ENCODE measurements at places on chromosomes 11 and 22.

DNA sequence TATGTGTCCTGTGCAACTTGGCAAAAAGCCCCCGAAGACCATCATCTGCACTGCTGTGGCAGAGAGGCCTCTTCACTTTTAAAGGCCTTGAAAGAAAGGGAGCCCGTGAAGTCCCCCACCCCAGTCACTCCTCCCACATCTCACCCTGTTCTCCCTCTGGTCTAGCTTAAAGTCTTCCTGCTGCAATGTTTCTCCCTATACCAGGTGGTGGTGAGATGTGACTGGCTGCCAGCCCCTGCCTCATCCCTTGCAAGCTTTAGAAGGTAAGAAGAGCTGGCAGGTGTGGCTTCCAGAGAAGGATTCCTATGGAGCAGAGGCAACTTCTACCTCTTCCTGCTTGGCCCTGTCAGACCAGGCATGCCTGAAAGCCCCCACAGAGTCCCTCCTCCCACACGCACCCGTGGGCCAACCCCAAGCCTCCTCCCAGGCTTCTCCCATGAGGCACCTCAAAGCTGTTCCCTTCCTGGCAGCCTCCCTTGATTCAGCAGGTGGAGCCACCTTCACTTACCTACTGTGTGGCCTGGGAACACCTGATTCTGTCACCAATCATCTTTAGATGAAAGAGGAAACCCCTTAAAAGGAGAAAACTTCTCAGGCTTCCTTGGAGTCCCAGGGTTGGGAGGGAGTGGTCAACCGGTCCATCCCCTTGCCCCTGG, 4.0 kb upstream of the TRIM29 start:
- no peak for DNase-seq

- DNase-seq = peak; percentile 17
These were observed 55.0 kb upstream of the ZC3H12C start for GRCh38 chr11:110038201-110038600.

DNA sequence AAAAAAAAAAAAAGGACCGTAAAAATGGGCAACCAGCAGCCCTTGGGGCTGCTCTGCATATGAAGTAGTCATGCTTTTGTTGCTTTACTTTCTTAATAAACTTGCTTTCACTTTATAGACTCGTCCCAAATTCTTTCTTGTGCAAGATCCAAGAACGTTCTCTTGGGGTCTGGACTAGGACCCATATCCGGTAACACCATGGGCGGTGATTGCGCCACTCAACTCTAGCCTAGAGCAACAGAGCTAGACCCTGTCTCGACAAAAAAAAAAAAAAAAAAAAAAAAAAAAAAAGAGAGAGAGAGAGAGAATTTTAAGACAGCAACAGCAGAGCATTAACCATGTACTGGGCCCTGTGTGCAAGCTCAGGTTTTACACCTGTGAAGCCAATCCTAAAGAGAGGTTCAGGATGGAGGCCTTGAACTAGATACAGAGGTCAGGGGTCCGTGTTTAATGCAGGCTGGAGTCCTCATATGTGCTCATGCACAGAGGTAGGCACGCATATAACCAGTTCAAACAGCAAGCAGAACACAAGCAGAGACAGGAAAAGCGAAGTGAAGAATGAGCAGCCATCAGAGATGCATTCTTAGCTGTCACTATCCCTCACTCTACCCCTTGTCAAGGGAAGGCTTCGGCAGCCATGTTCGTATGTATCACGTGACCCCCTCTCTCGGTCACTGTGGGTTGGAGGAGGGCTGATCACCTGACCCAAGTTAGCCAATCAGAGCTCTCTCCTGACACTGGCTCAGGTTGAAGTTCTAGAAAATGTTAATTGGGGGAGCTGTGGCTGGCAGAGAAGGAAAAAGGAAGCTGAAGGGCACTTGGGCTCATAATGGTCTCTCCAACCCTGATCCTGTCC, 16.7 kb upstream of the SYT12 start:
- DNase-seq = no peak

DNA sequence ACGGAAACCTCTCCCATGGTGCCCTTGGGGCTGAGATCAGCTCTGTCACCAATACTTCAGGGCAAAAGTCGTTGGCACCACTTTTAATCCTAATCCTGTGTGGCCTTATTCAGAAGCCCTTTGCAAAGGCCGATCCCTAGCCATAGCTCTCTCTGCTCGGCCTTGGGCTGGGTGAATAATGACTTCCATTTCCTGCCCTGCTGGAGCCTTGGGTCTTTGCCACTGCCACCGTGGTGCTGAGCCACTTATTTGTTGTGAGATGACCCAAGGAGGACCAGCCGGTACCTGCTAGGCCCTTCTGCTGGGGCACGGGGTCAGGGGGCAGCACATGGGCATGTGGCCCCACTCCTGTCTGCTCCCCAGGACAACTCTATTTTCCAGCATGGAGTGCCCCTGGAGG, 188.2 kb downstream of the ST3GAL4 start:
- DNase-seq = no peak

GRCh38 chr11:64870176-64870892, 8.1 kb downstream of the EHD1 start:
- no peak for DNase-seq

- DNase-seq = no peak
These were observed 74.5 kb upstream of the ARFGAP3 start for GRCh38 chr22:42931421-42932196.

DNA sequence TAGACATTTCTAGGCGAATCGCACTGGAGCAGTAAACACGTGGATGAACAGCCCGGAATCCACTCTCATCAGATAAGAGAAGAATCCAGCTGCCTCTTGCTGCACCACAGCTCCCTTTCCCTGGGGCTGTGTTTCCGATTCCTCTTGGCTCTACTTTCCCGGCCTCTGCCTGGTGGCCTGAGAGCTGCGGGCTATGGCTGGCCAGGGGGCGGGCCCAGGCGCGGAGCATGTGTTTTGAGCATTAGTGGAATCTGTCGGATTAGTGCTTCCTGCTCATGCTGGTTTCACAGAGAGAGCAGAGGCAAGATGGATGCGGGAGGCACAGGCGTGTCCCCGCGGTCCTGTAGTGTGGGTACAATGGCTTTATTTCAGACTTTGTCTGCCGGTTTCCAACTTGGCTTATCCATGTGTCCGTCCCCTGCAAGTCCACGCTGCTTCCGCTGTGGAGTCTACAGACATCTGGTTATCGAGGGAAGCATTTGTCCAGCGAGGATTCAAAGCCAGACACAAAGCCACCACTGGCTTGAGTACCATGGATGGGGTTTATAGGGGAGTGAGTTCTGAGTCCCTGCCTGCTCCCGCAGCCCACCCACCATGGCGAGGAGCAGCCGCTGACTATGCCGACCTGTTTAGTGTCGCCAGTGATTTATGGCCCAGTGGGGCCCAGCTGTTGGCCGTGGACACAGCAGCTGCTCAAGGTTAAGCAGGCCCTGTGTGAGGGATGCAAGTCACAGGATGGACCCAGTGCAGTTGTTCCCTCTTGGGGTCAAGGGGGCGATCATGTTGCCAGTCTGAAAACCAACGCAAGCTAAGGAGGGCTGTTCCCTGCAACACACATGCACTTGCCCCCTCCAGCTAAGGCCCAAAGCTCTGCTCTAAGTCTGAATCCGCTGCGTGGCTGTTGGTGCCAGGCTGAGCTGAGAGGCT, 43.3 kb upstream of the EP300 start:
- DNase-seq = no peak

DNA sequence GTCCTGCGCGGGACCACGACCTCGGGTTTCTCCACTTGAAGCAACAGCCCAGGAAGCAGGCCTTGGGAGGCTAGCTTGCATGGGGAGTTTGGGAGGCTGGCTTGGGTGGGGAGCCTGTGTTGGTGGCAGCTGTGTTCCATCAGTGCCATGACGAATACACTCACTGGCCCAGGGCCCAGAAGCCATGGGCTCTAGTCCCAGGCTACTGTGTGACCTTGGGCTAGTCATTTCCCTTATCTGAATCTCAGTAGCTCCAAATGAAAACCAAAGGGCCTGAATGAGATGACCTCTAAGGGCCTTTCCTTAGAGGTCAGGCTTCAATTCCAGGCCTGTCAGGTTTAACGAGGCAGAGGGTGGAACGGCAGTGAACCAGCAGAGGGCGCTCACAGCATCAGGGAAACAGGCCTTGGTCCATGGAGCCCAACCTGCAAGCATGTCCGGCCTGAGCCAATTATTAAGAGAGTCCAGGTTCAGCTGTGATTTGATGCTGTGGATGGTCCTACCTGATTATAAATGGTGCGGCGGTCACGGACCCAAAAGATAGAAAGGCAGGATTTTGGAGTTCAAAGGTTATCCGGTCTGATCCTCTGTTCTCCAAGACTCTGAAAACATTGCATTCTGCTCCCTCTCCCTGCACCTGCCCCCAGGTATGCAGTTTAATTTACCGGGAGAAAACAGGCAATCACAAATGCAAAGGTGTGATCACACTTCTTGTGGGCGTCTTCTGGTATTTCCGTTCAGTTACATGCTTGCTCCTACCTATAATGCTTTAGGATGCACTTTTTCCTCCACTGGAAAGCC, 15.9 kb downstream of the PTPN5 start:
- DNase-seq = peak; percentile 43

DNA sequence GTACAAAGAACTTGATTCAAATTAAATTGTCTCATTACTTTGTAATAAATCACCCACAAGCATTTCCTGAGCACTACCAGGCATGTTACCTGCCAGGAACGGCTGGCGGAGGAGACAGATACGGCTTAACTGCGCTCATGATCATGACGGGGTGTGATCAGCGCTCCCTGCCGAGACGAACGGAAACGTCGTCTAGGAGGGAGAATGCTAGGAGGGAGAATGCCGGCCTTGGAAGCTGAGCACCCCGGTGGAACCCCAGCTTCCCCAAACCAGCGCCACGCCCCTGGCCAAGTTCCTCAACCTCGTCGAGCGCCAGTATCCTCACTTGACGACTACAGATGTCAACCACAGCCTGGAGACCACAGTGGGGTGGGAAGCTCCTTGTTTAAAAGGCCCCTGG, 272.8 kb downstream of the CTTN start:
- DNase-seq = no peak

- no peak for DNase-seq
These were observed 18.3 kb upstream of the MICAL2 start for GRCh38 chr11:12091956-12092558.

DNA sequence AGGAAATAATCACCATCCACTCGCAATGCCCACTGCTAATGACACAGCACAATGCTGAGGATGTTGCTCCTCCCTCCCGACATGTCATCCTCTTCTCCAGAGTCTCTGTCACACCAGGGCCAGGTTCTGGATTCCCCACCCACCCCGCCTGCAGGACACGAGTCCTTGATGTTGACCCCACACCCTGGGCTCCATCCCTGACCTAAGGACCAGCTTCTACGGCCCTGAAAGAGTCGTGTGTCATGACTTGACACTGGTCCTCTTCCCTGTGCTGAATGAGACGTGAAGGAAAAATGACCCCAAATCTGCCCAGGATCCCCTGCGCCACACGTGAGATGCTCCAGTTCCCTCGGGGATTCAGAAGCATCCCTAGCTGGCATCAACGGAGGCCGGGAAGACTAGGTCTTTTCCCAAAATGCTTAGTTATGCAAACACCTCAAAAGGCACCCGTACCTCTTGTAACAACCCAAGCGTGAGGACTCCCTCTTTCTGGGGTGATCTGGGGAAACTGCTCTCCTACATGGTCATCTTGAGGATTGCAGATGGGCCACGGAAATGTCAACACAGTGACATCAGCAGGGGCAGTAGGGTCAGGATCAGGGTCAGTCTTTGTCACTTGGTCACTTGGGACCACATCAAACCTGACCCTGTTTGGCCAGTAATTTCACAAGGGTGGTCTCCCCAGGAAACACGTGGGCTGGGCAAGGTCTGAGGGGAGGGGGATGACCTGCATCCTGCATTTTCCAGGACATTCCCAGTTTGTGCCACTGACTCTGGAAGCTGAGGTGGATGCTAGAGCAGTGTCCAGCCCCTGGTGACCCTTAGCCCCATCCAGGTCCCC, 42.0 kb downstream of the IGLL5 start:
- DNase-seq = no peak

GRCh38 chr11:104073950-104074705, 37.7 kb downstream of the DDI1 start:
- no peak for DNase-seq

All from NCI-H446 (cell line).